IMR-90 (cell line): ENCODE measurements at places on chromosomes 7 and 10.

DNA sequence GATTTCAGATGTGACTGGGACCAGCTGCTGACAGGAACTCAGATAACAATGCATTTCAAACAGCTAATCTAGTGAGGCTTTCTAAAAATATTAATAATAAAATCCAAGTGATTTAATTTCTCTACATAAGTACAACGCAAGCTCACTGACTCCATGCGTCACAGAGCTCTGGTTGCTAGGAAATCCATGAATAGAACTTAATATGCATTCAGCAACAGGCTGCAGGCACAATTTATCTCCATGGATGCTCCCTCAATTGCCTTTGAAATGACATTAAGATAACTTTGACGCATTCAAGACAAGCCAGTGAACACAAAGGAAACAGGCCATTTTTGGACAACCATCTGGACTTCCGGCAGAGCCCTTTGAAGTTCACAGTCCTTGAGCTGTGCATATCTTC is 118.7 kb upstream of the COL1A2 start:
- no peaks in the 10 kb centered on the region; the same call in 1 of the 2 replicates for H3K4me1 ChIP-seq
- DNase-seq: no peak
- H3K27me3 ChIP-seq: no peaks in the 10 kb centered on the region
- H3K4me3 ChIP-seq: no peak overlapping the region

DNA sequence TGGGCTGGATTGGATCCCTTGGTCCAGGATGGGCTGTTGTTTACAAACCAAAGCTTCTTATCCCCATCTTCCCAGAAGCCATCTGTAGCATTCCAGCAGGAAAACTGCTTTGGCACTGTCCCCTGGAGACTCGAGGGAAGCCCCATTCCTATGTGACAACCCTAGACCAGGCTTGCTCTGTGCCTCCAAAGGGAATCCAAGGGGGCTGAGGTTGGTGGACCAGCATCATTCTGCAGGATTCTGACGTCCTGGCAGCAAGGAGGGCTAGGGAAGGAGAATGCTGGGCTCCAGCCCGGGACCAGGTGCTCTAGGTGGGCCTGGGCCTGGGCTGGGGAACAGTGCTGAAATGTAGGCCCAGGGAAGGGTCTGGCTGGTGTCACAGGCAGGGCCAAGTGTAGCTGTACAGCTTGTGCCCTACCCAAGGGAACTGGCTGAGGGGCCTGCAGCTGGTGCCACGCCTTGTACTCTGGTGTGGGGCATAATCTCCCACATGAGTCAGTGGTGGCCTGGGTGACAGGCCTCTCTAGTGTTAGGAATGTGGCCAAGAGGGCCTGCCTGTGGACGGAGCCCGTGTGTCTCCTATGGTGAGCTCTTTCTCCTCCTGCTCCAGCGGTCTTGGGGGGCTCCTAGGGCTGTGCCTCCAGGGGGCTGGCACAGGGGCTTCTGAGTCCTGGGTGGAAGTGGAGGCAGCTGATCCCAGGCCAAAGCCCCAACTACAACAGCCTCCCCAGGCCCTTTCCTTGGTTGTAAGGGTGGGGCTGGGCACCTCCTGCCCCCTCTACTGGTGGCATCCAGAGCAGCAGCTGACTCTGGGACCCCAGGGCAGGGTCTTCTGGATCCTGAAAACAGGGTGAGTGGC is 25.2 kb downstream of the TRIM8 start:
- no peak overlapping the region for H3K27ac ChIP-seq
- peaks cover 23% of the 10 kb centered on the region for H3K4me1 ChIP-seq
- H3K27me3 ChIP-seq: no peaks in the 10 kb centered on the region
- DNase-seq: peak; percentile 43
- H3K36me3 ChIP-seq: no peaks in the 10 kb centered on the region
- no peak overlapping the region for H3K4me3 ChIP-seq

DNA sequence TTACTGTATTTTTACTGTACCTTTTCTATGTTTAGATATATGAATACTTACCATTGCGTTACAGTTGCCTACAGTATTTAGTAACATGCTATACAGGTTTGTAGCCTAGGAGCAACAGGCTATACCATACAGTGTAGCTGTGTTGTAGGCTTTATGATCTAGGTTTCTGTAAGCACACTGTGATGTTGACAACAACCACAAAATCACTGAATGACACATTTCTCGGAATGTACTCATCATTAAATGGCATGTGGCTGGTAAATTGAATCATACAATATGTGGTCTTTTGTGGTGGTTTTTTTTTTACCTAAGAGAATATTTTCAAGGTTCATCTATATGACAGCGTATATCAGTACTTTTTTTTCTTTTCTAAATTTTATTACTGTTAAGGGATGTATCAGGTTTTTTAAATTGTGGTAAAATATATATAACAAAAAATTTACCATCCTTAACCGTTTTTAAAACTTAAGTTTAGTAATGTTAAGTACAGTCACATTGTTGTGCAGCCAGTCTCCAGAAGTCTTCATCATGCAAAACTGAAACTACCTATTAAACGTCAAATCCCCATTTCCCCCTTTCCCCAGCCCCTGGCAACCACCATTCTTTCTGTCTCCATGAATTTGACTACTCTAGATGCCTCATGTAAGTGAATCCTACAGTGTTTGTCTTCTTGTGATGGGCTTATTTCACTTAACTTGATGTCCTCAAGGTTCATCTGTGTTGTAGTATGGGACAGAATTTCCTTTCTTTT is 21.5 kb downstream of the BTAF1 start:
- H3K27me3 ChIP-seq: no peaks in the 10 kb centered on the region

DNA sequence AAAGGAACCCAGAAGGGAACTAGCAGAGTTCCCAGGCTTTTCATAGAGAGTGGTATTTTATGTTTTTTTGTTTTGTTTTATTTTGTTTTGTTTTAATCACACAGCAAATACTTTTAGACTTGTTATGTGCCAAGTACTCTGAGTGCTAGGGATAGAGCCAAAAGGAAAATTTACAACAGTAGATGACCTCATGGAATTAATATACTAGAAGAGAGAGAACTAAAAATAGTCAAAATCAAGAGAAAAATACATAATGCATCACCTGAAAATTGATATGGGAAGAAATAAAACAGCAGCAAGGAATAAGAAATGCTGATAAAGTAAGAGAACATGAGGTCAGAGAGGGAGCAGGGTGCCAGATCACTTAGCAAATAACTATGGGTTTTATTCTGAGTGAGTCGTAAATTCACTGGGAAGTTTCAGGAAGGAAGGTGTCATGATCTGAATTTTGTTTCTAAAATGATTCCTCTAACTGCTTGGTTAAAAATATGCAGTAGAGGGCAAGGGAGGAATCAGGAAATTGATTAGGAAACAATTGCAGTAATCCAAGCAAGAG is 351.0 kb downstream of the ANKRD7 start:
- no peak for DNase-seq
- no peaks in the 10 kb centered on the region for H3K4me1 ChIP-seq
- no peaks in the 10 kb centered on the region for H3K27me3 ChIP-seq
- H3K27ac ChIP-seq: no peak overlapping the region
- H3K36me3 ChIP-seq: no peaks in the 10 kb centered on the region
- H3K4me3 ChIP-seq: no peak overlapping the region

DNA sequence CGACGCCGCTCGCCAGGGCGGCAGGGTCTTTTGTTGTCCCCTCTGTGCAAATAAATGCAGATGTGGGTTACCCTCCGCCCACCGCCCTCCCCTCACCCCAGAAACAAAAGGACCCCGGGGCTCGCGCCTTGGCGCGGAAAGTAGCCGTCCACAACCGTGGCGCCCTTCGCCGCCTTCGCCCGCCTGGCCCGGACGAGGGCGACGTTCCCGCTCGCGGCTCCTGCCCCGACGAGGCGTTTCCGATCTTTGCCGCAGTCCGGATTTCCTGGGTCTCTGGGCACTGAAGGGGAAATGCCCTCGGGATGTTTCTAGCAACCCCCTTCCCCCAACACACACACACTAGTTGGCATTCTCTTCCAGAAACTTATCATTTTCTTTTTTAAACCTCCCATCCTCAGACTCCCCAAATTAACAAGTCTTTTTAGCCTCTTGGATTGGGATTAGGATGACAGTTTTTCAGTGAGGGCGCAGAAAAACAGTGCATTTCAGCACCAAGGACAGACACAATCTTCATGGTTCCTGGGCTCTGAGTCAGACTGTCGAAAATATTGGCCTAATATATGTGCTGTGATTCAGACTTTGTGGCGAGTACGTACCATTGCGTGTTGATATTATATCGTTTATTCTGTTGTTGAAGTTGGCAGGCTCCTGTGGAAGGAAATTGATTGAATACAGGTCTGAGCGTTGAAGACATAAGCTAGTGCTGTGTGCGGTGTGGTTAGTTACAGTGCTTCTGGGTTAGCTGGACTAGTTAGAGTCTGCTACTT is 771 bp downstream of the PHYHIPL start:
- H3K27me3 ChIP-seq: peaks cover 18% of the 10 kb centered on the region
- no peak overlapping the region for H3K27ac ChIP-seq
- no peaks in the 10 kb centered on the region for H3K4me1 ChIP-seq
- no peak overlapping the region for H3K4me3 ChIP-seq

GRCh38 chr7:83306502-83306901 is 143.8 kb upstream of the PCLO start:
- no peaks in the 10 kb centered on the region for H3K27me3 ChIP-seq
- DNase-seq: no peak
- H3K27ac ChIP-seq: no peak overlapping the region
- H3K4me1 ChIP-seq: no peaks in the 10 kb centered on the region

DNA sequence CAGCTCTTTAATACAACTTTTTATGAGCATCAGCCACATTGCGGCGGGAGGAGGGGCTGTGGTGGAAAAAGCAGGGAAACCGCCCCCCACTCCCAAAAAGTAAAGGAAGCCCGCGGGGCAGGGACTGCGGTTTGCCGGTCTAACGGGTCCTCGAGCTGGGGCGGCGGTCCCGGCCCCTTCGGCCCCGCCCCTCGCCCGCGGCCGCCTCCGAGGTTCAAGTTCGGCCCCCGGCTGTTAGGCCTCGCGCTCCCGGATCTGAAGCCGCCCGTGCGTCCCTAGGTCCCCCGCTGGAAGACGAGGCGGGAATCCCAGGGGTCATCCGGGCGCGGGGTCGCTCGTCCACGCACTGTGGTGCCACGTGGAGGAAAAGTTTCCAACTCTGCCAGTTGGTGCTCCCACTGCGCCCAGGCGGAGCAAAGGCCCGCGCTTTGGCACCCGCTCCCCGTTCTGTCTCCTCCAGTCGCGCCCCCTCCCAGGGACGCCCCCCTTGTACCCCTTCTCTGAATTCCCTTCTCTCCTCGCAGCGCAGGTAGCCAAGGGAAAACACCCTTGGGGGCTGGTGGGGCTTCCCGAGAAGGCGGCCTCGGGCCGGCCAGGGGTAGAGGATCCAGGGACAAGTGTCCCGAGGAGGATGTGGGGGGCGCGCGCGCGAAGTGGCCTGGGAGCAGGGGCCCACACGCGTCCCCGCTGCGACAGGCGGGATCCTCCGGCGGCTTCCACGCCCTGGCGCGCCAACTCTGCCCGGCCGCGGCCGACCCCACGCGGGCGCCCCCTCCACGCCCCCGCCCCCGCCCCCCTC is 798 bp upstream of the AUTS2 start:
- peaks cover 17% of the 10 kb centered on the region for H3K27me3 ChIP-seq
- H3K27ac ChIP-seq: no peak overlapping the region
- H3K4me3 ChIP-seq: peak overlapping the region; percentile 69
- no peaks in the 10 kb centered on the region for H3K36me3 ChIP-seq
